Stimulated activated CD8-positive, alpha-beta memory T cell treated with anti-CD3 and anti-CD28 coated beads, Interleukin-7, amount 100 ng/mL, for 1 hour (primary cell): ENCODE measurements at places on chromosomes 5 and 9.

DNA sequence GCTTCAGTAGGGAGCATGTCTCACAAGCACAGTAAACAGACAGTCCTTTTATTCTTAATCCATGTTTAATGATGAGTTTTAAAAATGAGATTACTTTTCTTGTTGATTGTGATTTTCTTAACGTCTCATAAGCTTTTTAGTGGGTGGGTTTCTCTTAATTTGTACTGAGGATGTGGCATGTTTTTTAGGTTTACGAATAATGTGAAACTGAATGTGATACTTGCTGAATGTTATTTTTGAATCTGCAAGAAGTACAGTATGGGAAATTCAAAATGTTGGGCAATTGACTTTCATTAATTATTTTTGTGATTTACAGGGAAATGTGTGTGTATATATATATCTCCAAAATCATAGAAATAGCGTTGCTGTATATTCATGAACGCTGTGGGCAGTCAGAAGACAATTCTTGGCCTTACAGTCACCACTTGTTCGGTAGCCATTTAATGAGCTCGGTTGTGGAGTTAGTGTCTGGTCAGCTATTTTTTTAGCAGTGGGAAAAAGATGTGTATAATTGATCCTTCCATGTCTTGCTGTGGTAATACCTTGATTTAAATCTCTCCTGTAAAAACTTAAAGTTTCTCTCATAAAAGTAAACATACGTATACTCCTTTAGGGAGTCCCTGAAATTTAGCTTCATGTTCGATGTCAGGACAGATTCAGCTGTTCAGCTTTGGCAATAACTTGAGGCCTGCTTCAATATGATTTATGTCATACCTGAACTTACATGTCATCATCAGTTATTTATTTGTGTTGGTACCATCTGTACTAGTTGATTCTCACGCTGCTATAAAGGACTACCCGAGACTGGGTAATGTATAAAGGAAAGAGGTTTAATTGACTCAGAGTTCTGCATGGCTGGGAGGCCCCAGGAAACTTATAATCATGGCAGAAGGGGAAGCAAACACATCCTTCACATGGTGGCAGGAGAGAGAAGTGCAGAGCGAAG, 15.0 kb downstream of the ICE1 start:
- no peak for DNase-seq

GRCh38 chr9:126307322-126308061, 19.1 kb upstream of the MVB12B start:
- DNase-seq: no peak

GRCh38 chr9:109101202-109101595, 18.5 kb downstream of the TMEM245 start:
- no peak for DNase-seq

DNA sequence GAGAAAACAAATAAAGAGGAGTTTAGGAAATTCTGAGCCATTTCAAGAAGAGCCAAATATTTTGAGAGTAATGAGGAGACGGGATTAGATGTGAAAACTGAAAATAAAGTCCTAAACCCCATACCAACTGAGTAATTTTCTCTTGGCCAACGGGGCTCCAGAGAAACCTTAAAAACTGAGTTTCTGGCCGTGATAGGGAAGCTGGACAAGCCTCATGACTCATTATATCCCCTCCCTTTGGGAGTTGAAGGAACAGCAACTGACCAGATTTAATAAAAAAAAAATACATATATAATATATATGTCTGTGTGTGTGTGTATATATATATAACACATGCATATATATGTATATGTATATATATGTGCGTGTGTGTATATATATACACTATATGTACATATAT, 119.6 kb downstream of the PRDM9 start:
- DNase-seq: no peak

GRCh38 chr5:26691486-26691885, 346.9 kb downstream of the CDH9 start:
- no peak for DNase-seq

DNA sequence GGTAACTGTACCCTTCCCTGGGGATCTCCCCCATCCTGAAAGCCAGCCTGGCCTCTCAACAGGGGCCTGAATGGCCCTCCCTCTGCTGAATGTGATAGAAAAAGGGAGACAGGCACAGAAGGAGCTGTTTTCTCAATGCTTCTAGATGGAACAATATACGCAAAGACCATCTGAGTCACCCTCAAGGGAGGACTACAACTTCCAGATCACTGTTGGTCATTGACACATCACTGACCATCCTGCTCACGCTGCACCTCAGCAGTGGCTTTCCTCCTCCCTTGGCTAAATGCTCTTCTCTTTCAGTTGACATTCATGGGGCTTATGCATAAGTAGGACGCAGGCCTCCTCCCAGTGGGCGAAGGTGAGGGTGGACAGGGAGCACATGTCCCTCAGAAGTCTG, 112.2 kb upstream of the SHB start:
- DNase-seq: no peak

- DNase-seq: no peak
These were observed 43.4 kb upstream of the TESK1 start for GRCh38 chr9:35561468-35562261.

DNA sequence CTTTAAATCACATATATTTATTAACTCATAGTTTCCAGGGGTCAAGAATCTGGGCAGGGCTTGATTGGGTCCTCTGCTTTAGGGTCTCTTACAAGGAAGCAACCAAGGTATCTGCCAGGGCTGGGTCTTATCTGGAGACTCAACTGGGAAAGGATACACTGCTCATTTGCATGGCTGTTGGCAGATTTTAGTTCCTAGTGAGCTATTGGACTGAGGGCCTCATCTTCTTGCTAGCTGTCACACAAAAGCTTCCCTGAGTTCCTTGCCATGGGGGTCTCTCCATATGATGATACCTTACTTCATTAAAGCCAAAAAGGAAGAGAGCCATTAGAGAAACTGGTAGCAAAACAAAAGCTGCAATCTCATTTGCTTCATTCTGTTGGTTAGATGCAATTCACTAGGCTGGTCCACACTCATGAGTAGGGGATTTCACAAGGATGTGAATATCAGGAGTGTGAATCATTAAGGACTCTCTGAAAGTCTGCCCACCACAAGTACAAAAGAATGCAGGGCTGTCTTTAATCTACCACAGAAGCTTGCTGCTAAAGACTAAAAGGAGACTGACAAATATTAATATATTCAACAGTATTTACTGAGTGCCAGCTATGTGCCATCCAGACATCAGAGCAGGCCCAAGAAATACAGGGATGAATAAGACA, 42.0 kb upstream of the TIMD4 start:
- no peak for DNase-seq

GRCh38 chr9:135049460-135049859, 38.0 kb upstream of the OLFM1 start:
- no peak for DNase-seq

- DNase-seq: no peak
These were observed 272.6 kb upstream of the TUT7 start for GRCh38 chr9:86626802-86627201.
